ENCODE measurements at places on chromosomes 2 and 18.

GRCh38 chr2:206881708-206882410 is 57.5 kb upstream of the CPO start:
- DNase-seq, result no peak

- DNase-seq, result no peak
Observed at GRCh38 chr2:128585706-128586105, 267.0 kb upstream of the HS6ST1 start.

GRCh38 chr2:108623616-108624015 is 89.3 kb downstream of the LIMS1 start:
- DNase-seq, result no peak

- DNase-seq, result no peak
Observed at GRCh38 chr2:86791573-86791972, 860 bp upstream of the CD8A start.

DNA sequence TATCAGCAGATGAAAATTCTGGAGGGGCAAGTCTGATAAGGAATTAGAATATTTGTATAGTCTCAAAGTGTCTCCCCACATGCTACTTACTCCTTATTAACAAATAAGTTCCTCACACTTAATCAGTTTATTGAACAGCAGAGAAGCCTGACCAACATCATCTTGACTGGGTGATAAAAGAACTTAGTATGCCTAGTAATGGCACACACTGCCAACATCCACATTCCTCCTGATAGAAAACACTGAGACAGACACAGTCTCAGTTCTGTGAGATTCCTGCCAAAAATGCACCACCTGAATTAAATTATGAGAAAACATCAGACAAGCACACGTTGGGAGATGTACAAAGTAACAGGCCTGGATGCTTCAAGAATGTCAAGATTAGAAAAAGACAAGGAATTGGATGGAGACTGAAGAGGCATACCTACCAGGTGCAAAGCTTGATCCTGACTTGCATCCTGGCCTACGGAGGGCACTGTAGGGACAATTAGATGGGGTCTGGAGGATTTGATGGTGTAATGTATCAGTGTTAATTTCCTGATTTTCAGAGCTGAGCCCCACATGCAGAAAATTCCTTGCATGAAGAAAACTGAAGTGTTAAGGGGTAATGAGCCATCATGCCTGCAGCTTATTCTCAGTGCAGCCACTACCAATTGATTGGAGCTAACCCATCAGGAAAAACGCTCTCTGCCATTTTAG is 200.4 kb upstream of the SH3BP4 start:
- no peak for DNase-seq

DNA sequence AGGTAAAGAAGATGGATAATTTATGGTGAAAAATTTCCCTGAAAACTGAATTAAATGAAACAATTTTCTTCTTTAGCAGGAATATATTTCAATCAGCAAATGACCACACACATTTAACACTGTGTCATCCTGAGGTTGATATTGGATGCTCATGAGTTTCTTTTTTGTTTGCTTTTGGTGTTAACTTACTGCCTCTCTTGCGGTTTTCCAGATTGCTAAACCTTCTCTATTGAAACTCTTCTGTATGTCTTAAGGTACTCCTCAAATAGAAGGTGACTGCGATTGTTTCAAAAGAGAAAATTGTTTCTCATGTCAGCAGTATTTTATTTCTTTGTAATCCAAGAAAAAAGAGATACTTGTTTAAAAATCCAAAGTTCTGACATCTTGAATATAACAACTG is 99.1 kb downstream of the LRRTM1 start:
- DNase-seq, result no peak

GRCh38 chr2:238888781-238889180 is 40.9 kb downstream of the TWIST2 start:
- DNase-seq, result no peak

GRCh38 chr2:44459739-44460138 is 98.0 kb downstream of the CAMKMT start:
- DNase-seq, result no peak

- no peak for DNase-seq
Observed at GRCh38 chr2:222761888-222762287, 90.4 kb downstream of the MOGAT1 start.

- no peak for DNase-seq
Observed at GRCh38 chr2:1521878-1522830, 108.9 kb downstream of the TPO start.

DNA sequence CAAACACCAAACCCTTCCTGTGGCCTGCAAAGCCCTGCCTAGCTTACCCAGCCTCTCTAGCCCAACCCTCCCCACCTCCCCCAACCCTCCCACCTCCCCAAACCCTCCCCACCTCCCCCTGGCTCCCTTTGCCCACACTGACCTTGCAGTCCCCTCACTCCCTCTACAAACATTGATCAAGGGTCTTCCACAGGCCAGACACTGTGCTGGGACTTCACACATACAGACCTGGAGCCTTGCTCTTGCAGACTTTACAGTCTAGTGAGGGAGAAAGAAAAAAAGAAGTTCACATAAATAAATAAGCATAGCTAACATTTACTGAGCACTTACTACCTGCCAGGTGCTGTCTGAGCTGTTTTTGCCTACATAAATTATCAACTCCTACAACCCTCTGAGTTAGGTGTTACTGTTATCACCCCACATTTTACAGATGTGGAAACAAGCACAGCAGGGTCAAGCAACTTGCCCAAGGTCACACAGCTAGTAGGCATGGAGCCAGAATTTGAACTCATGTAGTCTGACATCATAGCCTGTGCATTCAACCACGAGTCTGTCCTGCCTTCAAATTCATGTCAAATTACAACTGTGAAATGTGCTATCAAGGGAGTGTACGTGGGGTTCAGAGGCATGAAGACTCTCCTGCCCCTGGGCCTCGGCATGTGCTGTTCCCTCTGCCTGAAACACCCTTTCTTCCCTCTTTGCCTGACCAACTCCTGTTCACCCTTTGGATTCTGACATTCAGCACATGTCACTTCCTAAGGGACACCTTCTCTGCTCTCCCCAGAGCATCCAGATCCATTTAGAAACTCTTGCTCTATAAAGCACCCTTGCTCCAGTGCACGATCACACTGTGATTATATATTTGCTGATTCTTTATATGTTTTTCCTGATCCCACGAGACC is 209.9 kb downstream of the TNS1 start:
- DNase-seq, result no peak

- DNase-seq, result no peak
Observed at GRCh38 chr2:237195396-237196120, 109.9 kb downstream of the COPS8 start.

DNA sequence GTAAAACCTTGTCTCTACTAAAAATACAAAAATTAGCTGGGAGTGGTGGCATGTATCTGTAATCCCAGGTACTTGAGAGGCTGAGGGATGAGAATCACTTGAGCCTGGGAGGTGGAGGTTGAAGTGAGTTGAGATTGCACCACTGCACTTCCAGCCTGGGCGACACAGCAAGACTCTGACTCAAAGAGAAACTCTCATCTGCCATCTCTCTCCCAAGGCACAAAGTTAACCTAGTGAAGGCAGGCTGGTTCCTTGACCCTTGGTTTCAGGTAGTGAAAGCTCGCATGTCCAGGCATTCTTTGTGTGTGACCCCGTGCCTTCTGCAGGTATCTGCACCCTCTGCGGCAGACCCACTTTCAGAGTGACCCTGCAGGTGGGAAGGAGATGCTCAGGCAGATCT is 100.0 kb downstream of the WDSUB1 start:
- DNase-seq, result no peak

DNA sequence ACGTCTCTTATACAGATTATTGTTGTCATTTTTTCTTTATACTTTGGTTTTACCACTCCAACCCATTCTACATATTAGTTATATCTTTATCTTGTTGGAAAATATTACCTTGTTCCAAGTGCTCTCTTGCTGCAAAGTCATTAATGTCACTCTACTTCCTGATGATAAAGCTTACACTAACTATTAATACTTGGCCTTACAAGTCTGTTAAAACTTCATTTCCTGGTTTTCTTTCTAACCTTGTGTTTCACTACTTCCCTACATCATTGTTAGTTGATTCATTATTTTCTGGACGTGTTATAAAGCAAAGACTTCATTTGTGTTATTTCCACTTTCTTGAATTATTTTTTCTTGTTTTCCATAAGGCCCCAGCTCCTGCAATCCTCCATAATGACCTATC is 382.6 kb upstream of the CDH20 start:
- DNase-seq, result no peak

DNA sequence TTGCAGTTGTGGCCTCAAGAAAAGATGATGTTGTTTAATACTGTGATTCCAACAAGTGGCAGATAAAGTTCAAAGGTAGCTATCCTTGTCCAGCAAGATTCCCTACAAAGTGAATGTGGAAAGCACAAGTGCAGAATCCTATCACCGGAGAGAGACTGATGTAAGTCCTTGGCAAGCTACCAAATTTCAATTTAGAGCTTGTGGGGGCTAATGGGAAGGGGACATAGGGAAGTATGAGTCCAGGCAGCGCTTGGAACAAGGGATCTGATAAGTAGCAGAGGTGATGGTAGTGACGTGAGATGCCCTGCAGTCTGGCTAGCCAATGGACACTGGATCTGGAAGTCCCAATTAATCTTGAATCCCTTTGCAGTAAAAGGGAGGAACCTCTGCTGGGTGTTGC is 165.2 kb upstream of the DTNA start:
- no peak for DNase-seq

- no peak for DNase-seq
Observed at GRCh38 chr18:48861181-48861708, 89.5 kb downstream of the SMAD7 start.

DNA sequence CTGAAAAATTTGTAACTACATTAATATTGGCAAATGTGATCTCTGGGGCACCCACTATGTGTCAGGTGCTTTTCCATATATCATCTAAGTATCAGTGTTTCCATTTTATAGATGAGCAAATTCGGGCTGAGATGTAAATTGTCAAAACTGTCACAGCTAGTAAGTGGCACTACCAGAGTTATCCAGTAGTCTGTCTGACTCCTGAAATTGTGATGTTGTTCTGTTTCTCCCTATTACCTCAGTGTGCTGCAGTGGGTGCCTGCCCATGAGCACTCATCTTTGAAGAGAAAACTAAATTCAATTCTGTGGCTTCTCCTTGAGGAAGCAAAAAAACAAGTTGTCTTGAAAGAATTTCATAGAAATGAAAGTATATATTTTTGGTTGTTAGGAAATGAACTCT is 467.4 kb upstream of the FANCL start:
- DNase-seq, result no peak

- DNase-seq, result no peak
Observed at GRCh38 chr2:128464456-128464855, 145.8 kb upstream of the HS6ST1 start.

GRCh38 chr18:32470460-32470713 is 295 bp downstream of the GAREM1 start:
- no peak for DNase-seq

DNA sequence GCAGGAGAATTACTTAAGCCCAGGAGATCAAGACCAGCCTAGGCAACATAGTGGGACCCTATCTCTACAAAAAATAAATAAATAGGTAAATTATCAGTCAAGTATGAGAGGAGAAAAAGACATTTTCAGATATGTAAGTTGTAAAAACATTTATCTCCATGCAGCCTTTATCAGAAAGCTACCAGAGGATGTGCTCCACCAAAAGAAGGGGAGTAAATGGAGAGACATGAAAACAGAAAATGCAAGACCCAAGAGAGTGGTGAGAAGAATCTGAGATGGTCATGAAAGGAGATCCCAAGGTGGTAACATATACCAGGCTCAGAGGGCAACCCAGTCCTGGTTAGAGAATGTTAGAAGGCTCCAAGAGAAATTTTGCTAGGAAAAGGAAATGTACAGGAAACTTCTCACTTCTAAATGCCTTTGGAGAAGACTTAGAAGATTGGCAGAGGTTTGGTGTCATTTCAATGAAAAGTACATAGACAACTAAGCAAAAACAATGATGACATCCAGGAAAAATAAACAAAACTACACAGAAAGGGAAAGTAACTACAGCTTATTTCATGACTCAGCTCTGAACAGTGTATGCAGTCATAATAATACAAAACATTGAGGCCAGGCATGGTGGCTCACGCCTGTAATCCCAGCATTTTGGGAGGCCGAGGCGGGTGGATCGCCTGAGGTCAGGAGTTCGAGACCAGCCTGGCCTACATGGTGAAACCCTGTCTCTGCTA is 19.5 kb downstream of the CIB4 start:
- DNase-seq, result no peak

GRCh38 chr2:68292108-68292710 is 27.5 kb downstream of the CNRIP1 start:
- peak; percentile 10 for DNase-seq

DNA sequence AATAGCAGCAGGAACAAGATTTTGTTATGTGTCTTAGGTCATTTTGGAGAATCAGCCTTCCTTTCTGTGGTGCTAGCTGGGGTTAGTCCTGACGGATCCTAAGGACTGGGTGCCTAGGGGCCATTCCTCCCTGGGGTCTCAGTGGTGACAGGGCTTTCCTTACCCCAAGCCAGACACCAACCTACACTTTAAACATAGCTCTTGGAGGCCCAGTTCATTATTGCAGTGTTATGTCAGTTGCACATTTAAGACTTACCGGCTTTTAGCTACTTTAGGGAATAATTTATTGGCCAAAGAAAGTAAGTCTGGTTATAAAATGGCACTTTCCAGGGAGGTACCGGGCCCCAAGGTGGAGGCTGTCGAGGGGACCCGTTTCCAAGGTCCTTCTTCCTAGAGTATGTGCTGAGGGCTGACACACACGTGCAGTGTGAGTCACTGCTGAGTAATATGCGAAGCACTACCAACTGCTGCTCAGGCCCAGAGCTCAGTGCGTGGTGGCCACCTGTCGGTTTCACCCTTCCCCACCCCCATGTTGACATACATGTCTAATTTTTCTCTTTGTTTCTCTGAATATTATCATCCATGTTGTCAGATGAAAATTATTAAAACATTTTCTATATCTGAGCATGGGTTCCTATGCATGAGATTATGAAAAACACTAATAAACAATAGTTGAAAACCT is 37.0 kb upstream of the GRHL1 start:
- no peak for DNase-seq

GRCh38 chr2:11030909-11031308 is 119.2 kb downstream of the KCNF1 start:
- no peak for DNase-seq

DNA sequence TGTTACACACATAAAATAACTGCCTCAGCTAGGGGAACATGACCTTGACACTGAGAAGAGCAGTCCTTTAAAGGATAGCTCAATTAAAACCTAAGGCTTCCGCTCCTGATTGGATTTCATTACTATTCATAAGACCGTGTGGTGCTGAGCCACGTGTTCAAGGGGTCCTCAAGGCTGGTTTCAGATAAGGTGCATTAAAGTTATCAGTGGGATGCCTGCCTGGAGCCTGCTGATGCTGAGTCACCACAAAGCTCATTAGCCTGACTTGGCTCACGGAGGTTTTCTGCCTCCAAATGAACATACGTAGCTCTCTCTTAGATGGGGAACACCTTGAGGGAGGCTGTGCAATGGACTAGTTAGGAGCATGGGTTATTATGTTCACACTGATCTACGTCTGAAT is 518.9 kb downstream of the TDRD15 start:
- no peak for DNase-seq

GRCh38 chr2:9809448-9810088 is 33.7 kb upstream of the TAF1B start:
- no peak for DNase-seq

GRCh38 chr2:232896720-232897597 is 26.9 kb downstream of the SNORC start:
- DNase-seq, result no peak

GRCh38 chr2:9256570-9257043 is 50.0 kb downstream of the ASAP2 start:
- no peak for DNase-seq

- no peak for DNase-seq
Observed at GRCh38 chr2:184743096-184743495, 144.8 kb downstream of the ZNF804A start.

All from hippocampal formation (tissue), 2 donors.